ENCODE measurements at places on chromosomes 16 and 17. TPM values are rescaled to one million over a fixed set of nuclear protein-coding genes. Genes with fewer than 3 reads are reported as not detected.

Gene CXCL16
- 0.57 TPM for total RNA-seq

Gene HOXB1
- total RNA-seq = not detected

Gene MFSD6L
- total RNA-seq = not detected

Gene RASL10B
- total RNA-seq = 3.7 TPM

Gene DNAAF1
- not detected for total RNA-seq

Gene CDH5
- not detected for total RNA-seq

Gene RDM1
- total RNA-seq = not detected

Measured in placental pericyte (primary cell).